ENCODE measurements at places on chromosomes 4 and X.

DNA sequence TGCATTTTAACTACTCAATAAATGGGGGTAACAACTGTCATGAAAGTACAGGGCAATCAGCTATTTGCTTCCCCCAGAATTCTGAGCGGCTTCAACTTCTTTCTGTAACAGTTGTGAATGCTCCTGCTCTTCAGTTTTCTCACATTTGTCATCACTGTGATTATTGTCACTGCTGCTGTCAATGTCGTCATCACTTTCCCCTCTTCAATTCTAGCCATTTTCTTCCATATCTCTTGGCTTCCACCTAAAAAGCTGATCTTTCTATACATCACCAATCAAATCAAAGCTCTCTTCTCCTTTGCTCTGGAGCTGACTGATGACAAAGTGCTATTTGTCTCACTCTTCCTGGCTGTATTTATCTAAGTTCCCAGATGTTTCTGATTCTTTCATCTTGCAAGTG, 125.6 kb downstream of the COMMD8 start:
- DNase-seq: no peak

DNA sequence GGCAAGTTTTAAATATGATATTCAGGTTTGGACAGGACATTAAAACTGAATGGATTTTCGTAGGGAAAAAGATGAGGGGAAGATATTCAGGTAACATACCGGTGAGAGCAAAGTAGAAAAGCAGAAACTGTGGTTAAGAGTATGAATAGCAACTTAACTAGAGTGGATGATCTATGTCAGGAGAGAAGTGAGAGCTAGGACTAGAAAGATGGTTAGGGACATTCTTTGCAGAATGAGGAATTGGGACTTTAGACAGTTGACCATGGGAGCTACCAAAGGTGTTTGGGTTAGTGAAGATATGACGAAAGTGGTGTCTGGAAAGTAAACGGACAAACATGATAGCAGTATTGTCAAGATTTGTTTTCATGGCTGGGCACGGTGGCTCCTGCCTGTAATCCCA, 45.2 kb downstream of the ANXA5 start:
- no peak for DNase-seq

DNA sequence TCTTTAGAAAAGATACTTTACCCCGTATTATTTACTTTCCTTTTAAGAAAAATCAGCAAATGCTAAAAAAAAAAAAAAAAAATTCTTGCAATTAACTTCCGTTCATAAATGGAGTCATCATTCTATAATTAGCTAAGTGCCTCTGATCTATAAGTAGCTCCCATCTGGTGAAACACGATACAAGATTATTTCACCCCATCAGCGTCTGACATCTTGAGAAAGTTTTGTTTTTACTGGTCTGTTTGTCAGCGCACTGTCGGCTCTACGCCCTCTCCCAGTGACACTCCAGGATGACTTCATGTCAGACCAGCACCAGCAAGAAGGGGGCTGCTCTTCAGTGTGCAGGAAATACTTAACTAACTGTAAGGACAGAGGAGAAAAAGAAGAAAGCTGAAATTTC, 108.3 kb downstream of the AFAP1 start:
- no peak for DNase-seq

DNA sequence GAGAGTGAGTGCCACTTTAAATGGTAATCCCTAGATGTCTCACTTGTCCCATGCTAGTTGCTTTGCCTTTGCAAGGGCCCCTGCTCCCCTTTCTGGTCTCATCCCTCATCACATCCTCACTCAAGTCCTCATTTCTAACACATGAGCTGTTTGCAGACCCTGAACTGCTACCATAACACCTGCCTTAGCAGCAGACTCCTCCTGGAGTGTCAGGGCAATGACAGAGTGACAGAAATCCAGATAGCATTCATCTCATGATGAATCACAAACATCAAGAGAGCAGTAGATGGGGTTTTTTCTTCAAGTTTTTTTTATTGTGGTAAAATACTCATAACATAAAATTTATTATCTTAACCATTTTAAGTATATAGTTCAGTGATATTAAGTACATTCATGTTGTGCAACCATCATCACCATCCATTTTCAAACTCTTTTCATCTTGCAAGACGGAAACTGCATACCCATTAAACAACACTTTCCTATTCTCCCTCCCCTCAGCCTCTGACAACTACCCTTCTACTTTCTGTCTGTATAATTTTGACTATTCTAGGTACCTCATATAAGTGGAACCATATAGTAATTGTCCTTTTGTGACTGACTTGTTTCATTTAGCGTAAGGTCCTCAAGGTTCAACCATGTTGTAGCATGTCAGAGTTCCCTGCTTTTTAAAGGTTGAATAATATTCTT, 133.2 kb upstream of the RPS6KA3 start:
- DNase-seq: no peak

DNA sequence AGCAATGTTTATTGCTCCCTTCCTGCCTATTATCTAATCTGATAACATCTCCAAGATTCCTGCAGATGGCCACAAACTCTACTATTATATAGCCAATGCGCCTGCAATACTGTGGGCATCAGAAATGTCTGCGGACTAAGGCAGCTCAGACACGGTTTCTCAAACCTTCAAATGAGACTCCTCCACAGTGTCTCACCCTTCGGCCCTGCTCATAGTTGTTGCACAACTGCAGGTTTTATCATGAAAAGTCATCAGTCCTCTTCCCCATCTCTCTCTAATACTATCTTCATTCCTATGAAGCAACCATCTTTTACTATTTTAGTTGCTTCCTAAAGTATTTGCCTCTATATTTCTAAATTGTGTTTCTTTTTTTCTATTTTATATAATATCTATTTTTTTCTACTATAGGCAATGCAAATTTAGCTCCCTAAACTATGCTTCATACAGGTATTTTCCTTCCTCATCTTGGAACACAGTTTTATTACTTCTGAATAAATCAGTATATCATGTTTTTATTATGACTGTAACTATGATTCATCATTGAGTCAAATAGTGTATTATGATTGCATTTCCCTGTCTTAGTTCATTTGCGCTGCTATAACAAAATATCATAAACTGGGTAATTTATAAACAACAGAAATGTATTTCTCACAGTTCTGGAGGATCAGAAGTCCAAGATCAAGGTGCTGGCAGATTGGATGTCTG, 129.7 kb upstream of the EDNRA start:
- DNase-seq: no peak

- DNase-seq: no peak
Measured at GRCh38 chr4:181855307-181855706, 387.9 kb upstream of the TENM3 start.

- DNase-seq: no peak
Measured at GRCh38 chrX:45762699-45763647, 562.3 kb upstream of the DIPK2B start.

- no peak for DNase-seq
Measured at GRCh38 chrX:39144956-39145355, 343.7 kb downstream of the MID1IP1 start.

GRCh38 chrX:8232406-8232805, 61.3 kb upstream of the VCX2 start:
- DNase-seq: no peak

GRCh38 chrX:13094828-13095341, 50.5 kb upstream of the FAM9C start:
- DNase-seq: no peak

- no peak for DNase-seq
Measured at GRCh38 chrX:37420185-37420584, 71.0 kb downstream of the PRRG1 start.
